ENCODE measurements at places on chromosomes 4 and X.

DNA sequence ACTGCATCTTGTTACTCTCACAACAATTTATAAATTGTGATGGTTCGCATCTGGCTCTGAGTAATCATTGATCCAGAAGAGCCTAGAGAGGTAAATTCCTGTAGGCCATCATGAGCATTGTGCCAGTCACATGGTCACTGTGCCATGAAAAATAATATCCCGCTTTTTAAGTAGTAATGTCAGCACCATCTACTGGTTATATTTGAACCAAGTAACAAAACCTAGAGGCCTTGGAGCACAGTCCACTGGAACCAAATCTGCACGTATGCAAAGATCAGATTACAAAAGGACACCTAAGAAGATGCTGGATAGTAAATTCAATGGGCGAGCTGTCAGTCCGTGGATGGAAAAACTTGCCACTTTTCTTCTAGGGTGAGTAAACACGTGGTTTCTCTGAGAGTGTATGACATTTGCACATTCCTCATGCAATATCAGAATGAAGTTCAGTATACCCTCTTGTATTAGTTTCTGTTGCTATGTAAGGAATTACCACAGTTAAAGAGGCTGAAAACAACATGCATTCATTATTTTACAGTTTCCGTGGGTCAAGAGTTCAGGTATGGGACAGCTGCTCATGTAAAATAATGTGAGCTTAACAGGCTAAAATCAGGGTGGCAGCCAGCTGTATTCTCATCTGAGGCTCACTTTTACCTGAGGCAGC lies 26.8 kb downstream of the FAM114A1 start:
- DNase-seq, result no peak

DNA sequence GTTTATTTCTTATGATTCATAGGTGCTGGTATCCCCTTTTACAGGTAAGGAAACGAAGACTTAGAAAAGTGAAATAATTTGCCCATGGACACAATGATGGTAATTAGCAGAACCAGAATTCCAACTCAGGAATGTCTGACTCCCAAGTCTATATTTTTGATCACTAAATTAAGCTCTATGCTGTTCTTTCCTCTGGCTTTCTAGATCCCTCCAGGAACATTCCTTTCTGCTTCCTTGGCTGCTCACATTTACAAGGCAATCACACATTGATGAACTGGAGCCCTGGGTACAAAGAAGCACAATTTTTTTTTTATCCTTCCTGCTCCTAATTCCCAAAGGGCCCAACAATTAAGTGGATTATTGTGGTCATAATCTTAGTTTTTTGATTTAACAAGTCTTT lies 7.0 kb upstream of the CDKN2AIP start:
- peak; percentile 34 for DNase-seq

DNA sequence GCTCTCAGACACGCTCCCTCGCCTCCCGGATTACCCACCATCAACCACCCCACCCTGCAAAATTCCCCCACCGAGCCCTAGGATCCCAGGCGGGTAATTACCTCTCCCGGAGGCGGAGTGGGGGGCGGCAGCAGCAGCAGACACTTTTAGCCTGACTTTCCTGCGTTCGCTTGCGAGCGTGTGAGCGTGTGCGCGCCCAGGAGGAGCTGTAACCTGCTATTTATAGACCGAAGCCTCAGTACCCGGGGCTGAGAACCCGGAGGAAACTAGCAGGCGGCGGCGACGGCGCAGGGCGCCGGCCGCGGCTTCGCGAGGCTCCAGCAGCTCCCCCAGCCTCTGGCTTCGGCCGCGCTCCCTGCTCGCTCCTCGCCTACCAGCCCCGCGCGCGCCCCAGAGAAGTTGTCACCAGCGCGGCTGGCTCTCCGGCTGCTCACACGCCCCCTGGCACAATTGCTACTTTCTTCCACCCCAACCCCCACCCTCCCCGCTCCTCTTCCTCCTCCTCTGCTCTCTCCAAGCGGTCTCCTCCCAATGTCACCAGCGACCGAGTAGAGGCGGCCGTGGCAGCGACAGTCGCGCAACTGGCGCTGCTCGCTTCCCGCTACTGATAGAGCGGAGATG lies at the start of gene INPP4B:
Gene INPP4B (minus strand): TSS at position 194 of the 621 bp plus-strand sequence.
- DNase-seq, result no peak

- DNase-seq, result no peak
Measured at GRCh38 chr4:53307819-53308780, 57.8 kb downstream of the SCFD2 start.

DNA sequence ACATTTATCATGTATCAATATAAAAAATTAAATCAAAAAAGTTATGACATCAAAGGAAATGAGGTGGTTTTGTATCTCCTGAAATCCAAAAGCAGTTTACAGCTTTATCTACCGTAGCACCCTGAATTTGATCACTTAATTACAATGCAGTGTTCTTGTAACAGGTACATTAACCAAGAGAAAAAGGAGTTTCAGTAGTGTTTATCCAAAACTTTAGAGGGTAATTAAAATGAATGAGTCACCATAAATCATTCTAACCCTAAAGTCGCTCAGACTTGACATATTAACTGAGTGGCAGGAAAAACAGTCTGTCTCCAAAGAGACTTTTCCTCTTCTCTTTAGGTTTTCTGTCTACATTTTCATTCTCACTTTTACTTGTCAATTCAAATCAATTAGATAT lies 907.6 kb upstream of the EPHA5 start:
- no peak for DNase-seq

- DNase-seq, result no peak
Measured at GRCh38 chr4:182858711-182859110, 58.5 kb downstream of the DCTD start.

DNA sequence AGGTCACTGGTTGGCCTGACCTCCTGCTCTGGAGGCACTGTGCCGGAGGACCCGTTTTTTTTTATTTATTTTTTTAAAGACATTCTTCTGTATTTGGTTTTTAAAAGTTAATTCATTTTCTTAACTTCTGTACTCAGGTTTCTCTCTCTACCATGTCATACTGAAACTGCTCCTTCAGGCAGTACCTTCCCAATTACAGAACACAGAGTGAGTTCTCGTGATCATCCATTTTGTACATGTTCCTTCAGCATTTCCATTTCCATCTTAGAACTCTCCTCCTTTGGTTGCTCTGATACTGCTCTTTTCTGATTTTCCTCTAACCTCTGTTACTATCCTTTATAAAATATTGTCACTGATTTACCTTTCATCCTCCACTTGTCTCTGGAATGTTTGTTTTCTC lies 17.9 kb downstream of the UBE2K start:
- no peak for DNase-seq

DNA sequence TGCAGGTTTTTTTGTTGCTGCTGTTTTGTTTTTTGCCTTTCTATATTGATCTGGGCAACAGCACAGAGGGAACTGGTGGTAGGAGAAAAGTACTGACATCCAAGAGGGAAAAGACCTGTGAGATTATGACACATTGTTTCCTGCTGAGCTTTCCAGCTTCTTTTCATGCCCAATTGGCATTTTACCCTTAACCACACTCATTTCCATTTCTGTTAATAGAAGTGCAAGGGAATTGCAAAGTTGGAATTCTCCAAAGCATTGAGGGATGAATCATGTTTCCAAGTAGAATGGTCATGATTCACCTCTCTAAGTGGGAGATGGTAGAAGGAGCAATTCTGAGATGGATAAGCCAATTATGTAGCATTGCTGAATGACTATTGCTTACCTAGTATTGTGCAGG lies 161.5 kb downstream of the PPARGC1A start:
- peak; percentile 98 for DNase-seq

DNA sequence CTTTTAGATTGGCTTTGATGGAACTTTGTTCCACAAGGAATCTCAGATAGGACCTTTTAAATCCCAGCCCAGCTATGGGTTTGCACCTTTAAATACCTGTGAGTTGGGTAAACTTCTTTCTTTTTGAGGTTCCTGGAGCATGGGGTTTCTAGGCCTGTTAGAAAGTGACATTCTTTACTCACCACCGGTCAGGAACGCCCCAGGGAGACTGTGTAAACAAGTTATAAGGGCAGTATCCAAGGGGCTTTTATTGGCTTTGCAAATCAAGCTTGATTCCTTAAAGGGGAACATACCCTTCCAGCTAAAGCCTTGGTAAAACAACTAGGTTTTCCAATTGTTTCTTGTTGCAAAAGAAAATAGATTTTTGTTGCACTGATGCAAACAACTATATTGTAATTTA lies 93.4 kb downstream of the TENT5D start:
- no peak for DNase-seq

- DNase-seq, result no peak
Measured at GRCh38 chr4:186201535-186202230, 10.3 kb downstream of the CYP4V2 start.

DNA sequence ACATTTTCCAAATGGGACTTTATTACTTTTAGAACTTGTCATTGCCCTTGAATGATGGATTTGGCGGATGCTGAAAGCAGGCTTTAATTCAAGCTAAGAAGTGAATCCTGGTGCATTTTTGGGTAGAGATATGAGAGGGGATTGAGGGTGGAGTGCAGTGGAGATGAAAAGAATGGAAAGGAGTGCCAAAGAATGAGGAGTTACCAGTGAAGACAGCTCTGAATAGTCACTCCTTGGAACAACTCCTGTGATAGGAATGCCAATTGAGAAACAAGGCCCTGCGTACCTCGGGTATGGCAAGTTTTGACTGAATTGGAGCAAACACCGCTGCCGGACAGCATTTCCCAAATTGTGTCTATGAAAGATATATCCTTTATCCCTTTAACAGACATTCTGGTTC lies 36.5 kb upstream of the ETNPPL start:
- no peak for DNase-seq

DNA sequence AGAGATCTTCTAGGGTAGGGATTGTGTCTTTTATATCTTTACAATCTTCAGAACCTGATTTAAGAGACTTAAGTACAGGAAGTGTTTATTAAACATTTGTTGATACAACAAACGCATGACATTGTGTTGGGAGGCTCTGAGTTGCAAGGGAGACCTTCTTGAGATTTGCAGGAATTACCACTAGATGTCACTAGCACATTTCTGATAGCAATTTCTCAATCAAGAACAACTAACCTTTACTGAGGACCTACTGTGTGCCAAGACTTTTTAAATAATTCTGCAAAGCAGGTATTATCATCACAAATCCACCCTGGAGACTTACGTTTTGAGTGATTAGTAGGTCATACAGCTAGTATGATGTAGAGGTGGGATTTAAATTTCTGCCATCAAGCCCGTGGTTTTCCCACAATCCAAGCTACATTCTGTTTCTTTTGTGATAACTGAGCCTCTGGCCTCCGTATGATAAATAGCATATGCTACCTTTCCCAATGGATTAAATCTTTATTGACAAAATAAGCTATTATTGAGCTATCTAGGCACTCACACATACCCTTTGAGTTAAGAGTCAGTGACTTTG lies 986.0 kb downstream of the CCSER1 start:
- DNase-seq, result peak; percentile 28

GRCh38 chr4:94342694-94343093 lies at the start of gene HPGDS:
Gene HPGDS (minus strand): TSS chr4:94342836. CDS start chr4:94334629, 8,207 bp downstream.
- no peak for DNase-seq

- no peak for DNase-seq
Measured at GRCh38 chr4:169152899-169153298, 117.9 kb downstream of the SH3RF1 start.

- no peak for DNase-seq
Measured at GRCh38 chrX:50471390-50471789, 765 bp upstream of the DGKK start.

DNA sequence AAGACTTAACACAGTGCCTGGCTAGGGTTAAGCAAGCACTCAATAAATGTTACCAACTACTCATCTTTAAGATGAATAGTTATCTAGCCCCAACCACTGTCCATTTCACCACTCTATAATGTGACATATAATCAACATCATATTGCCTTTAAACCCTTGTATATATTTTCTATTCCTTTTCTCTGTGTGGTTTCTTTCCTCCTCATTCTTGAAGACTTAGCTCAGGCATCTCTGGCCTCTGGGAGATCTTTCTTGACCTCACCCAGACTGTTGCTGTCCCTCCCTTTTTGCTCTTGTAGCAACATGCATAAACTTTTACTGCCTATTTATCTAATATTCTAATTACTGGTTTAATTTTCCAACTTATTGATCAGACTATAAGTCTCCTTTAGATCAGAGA lies 249.9 kb upstream of the MAB21L2 start:
- DNase-seq, result no peak

DNA sequence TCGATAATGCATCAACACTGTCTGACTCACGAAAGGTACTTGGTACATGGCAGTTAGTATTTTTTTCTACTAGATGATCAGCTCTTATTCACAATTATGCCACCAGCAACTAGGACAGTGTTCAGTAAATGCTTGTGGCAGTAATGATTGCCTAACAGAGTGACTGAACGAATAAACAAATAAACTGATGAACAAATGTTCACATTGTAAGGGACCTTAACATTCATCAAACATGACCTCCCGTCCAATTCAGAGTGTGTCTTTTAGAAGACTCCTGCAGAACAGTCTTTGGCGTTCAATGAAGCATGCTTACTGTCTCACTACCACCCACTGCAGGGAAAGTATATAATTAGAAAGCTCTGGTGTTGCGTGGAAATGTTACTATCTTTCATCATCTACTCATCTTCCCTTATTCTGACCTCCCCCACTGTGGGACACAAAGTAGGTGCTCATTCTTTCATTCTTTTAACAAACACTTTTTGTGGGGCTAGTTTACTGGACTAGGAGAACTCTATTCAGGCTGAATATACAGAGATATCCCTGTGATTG lies 319.3 kb downstream of the RAB28 start:
- DNase-seq, result no peak

DNA sequence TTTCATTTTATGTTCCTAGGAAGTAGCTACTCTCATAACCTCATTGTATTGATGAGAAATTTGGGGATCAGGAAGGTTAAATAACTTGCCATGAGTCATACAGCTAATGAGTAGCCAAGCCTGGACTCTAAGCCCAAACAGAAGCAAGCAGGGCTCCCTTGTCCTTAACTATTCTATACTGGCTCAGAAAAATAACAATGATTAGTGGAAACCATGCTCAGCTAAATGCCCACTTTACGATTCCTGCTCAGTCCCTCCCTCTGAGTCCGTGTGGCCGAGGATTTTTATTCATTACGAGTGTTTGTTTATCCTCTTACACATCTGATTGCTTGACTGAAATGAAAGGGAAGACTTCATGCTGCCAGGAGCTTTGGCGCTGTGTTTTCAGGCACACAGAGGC lies 100.9 kb downstream of the SLC34A2 start:
- DNase-seq, result peak; percentile 69

GRCh38 chr4:146709956-146710355 lies 71.3 kb downstream of the POU4F2 start:
- no peak for DNase-seq
